A549 (cell line): ENCODE measurements at places on chromosomes 1 and 21. TPM values are rescaled to one million over a fixed set of nuclear protein-coding genes. Genes with fewer than 3 reads are reported as not detected.

DNA sequence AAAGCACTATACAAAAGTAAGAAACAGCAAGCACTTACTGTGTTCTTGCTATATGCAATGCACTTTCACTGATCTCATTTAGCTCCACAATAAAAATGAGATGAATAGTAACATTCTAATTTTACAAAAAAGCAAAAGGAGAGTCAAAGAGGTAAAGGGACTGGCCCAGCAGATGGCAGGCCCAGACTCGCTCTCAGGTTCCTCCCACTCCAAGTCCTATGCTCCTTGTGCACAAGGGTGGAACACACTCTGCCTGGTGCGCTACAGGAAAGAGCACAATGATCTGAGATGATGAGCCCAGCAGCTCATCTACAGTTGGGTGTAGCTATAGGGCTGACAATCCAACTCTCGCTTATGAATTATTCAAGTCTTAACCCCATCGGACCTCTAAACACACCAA lies 94.1 kb upstream of the LYST start:
- no peak for DNase-seq

- DNase-seq, result peak; percentile 57
Observed at GRCh38 chr1:214506972-214507431, 44.4 kb downstream of the PTPN14 start.

- peak; percentile 36 for DNase-seq
Observed at GRCh38 chr1:221040691-221041285, 161.5 kb downstream of the HLX start.

DNA sequence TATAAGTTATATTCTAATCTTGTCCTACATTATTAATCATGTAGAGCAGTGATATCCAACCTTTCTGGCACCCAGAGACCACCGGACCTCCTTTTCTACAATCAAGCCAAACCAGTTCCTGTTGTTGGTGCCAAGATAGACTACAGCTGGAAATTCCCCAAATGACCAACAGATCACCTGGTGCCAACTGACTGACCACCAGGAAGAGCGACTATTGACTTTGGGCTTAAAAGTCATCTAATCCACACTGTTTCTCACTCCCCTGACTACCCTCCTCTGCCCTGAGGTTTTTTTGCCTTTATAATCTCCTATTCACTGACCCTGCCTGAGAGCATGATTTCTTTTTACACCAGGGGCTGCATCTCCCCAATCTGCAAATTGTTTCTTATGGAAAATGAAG lies 425.2 kb downstream of the TTLL7 start:
- no peak for DNase-seq

- no peak for DNase-seq
Observed at GRCh38 chr1:39928809-39929587, 25.9 kb upstream of the MFSD2A start.

- DNase-seq, result no peak
Observed at GRCh38 chr1:217586586-217586985, 44.3 kb downstream of the GPATCH2 start.

DNA sequence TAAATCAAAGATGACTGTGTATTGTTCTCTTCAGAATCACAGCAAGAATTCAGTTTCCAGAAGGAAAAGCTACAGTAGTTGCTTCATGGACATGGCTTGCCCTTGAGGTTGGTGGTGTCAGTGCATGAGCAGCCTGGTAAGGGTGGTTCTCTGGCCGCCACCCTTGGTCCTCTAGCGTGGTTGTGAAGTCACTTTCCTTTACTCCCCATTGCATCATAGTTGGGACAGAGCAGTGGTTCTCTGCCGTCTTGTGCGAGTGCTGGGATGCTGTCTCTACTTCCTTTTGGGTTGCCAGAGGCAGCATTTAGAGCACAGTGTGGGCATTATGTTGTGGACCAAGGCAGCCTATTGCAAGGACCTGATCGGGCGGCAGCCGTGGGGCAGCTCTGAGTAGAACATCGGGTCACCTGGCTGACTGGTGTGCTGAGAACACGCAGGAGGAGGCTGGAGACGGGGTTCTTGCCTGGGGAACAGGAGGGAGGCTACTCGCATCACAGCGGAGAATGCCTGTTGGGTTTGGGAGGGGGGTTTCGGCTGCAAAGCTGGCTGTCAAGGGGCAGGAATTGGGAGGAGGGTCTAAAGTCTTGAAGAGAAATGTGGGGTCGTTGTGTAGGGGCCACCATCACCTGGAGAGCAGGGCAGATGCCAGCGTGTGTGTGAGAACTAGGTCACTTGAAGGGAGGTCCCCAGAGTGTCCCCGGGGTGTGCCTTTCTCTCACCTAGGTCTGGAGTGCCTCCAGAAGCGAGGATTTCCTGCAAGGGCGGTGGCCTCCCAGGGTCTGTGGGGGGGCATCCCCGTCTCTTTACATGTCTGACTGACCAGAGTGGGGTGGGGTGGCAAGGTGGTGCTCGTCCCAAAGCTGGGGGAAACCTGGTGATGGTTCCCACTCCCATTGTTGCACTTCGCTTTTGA lies 6.3 kb downstream of the ARF1 start:
- no peak for DNase-seq

GRCh38 chr1:61227857-61228550 lies 145.6 kb downstream of the NFIA start:
- DNase-seq, result no peak

- DNase-seq, result no peak
Observed at GRCh38 chr1:56190806-56191365, 388.5 kb downstream of the PLPP3 start.

DNA sequence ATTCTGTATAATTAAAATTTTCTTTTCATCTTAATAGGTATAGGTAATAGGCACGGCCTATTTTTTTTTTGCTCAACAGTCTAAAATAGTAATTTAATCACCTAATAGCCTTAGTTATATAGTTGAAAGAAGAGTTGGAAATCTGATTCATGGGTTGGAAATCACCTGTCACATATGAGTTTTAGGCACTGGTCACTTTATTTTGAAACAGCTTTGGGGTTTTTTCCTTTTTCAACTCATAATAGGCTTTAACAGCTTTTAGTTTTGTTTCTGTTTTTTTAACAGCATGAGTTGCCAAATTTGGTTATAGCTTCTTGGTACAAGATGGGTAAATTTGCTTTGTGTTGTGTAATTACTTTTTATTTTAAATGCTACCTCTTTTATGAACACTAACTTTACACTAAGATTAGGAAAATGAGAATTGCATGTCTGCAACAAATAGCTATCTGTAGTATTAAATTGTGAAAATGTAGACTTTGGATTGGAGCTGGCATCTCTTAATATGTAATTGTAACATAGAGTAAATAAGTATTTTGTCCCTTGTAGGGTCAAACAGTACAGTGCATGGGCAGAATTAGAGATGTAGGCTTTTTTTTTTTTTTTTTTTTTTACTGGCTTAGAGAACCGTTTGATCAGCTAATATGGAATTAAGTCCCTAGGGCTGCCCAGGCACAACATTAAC lies 109.8 kb downstream of the OSBPL9 start:
- DNase-seq, result no peak

GRCh38 chr1:63982201-63982600 lies 208.4 kb downstream of the ROR1 start:
- no peak for DNase-seq

AKNAD1 gene
- polyA plus RNA-seq, result 0.72 to 1.3 TPM (median 1.2 TPM) in 3 replicates

CASQ1 gene
- 0.04 TPM in 1 of 3 replicates, not detected in the others for polyA plus RNA-seq

NBPF9 gene
- polyA plus RNA-seq, result 17.8 to 18.2 TPM (median 18.0 TPM) in 3 replicates

MEX3A gene
- 3.3 to 4.9 TPM (median 4.4 TPM) in 3 replicates for polyA plus RNA-seq

ALPL gene
- 0.13 to 0.31 TPM (median 0.14 TPM) in 3 replicates for polyA plus RNA-seq

PRCC gene
- polyA plus RNA-seq, result 42.8 to 45.5 TPM (median 44.5 TPM) in 3 replicates
